Stimulated activated CD8-positive, alpha-beta memory T cell treated with anti-CD3 and anti-CD28 coated beads, Interleukin-12 subunit alpha, Interleukin-12 subunit beta, amount 100 ng/mL, for 1 hour (primary cell): ENCODE measurements at places on chromosomes 16 and 17.

GRCh38 chr17:13825526-13826040, 223.9 kb upstream of the HS3ST3A1 start:
- DNase-seq: no peak

DNA sequence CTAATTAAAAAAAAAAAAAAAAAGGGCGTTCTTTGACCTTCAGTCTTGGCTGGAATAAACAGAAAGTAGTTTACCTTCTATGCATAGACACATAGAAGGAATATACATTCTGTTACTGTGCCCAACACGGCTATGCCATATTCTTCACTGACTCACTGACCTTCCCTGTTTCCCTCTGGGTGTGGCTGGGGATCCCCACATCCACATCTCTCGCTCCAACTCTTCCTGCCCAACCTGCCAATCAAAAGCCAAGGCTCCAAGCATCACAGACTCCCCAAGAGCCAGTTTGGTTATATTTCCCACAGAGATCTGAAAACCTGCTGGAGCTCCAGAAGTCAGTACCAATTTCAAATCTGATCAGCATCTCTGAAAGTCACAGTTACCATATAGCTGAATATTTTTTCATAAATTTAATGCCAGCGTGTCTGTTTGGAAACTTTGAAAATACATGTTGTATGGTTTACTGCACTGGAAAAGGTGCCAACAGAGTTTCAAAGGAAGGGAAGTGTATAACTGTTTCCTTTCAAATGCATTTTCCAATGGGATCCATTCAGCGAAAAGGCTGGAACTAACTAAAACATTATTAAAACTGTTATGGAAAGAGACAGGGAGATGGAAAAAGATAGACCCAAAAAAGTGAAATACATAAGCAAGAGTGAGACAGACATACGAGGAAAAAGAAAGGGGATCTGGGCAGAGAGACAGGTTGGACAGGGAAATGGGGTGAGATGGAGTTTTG, 91.8 kb downstream of the SMG6 start:
- no peak for DNase-seq

DNA sequence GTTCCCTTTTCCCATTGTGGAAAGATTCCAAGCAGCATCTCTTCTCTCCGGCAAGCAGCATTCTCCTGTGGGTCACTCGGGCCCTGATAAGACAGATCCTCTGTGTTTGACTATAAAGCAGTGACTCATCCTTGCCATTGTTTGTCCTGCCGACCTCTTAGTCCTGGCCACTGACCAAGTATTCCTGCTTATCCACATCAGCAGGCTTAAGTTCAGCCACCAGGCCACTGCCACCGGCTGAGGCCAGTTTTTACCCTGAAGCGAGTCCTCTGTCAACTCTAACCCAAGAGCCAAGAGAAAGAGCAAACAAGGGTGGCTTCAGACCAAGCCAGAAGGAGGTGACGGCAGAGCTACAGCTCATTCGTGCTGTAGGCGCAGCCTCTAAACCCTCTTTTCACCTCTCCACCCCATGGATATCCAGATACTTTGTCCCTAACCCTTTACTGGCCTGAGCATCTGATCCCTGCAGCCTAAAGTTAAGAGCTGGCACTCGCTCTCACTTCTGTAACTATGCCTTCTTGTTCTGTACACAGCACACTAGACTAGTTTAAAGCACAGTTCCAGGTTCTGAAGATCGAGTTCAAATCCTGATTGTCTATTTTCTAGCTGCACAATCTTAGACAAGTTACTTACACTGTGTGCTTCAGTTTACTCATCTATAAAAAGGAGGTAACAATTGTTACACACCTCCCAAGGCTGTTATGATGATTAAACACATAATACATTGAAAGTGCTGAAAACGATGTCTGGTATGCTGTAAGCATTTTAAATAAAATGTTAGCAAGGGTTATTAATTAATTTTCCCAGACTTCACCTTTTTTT, 31.0 kb downstream of the SOX9 start:
- no peak for DNase-seq

DNA sequence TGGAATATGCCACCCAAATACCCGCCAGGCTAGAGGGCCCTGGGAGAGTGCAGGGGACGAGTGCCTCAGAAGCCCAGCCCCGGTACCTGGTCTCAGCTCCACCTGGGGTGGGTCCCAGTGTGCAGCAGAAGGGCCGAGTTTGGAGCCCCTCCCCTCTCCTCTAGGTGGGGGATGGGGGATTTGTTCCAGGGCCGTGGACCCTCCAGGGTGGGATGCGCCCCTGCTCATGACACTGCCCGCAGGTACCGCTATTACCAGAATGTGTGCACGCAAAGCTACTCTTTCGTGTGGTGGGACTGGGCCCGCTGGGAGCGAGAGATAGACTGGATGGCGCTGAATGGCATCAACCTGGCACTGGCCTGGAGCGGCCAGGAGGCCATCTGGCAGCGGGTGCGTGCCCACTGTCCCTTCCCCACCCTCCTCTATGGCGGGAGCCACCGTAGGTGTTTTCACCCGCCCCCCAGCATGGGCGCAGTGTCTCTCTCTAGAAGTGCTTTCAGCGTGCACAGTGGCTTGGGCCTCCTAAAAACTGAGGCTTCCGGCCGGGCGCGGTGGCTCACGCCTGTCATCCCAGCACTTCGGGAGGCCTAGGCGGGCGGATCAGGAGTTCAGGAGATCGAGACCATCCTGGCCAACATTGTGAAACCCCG, 1.2 kb downstream of the NAGLU start:
- no peak for DNase-seq

GRCh38 chr17:9612006-9612405, 33.3 kb upstream of the USP43 start:
- DNase-seq: no peak

- DNase-seq: no peak
These were observed 15.3 kb downstream of the SGCA start for GRCh38 chr17:50181144-50181543.

GRCh38 chr17:67489273-67489672, 112.2 kb downstream of the PITPNC1 start:
- no peak for DNase-seq

GRCh38 chr17:76451506-76451905, 1.4 kb downstream of the UBE2O start:
- DNase-seq: no peak

- no peak for DNase-seq
These were observed 276.8 kb downstream of the STX8 start for GRCh38 chr17:9298776-9299295.

DNA sequence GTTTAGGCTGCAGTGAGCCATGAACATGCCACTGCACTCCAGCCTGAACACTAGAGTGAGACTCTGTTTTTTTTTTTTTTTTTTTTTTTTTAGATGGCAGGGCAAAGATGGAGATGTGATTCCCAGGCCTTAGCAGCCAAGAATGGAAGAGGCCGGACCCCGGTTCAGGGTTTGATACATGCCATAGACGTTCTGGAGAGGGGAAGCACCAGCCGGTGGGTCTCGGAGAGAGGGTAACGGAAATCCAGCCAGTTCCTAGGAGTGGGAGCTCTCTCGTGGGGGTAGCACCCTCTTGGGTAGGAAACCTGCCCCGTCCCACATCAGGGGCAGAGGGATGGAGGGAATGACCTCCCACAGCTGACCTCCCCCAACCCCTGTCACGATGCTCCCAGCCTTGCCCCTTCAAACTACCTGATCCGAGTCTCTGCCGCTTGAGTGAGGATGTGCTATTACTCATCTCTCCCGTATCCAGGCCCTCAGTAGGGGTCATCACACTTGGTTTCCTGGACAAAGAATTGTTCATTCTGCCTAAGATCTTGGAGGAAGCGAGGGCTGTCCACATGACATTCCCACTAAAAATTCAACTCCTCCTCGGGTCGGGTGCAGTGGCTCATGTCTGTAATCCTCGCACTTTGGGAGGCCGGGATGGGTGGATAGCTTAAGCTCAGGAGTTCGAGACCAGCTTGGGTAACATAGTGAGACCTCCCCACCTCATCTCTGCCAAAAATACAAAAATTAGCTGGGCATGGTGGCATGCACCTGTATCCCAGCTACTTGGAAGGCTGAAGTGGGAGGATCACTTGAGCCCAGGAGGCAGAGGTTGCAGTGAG, 47.3 kb downstream of the MIS12 start:
- no peak for DNase-seq

DNA sequence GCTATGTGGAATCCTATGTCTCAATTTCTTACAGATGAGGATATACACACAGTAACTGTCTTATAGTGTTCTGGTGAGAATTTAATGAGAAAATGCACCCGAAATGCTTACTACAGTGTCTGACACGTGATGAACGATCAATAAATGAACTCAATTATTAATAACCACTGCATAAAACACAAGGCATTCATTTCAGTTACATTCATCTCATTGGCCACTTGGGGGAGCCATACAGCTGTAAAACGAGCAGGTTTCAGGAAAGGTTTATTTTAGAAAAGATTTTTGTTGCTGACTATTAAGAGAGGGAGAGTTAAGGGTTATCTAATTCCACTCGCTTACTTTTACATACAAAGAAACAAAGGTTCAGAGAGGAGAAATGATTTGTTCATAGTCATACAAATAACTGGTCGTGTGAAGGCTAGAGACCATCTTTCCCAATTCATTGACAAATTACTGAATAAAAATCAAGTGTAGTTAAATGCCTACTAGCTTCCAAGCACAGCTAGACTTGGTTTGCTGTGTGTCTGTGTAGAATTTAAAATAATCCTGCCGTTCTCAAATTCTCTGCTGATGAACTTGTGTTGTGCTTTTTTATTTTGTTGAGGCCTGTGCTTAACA, 160.1 kb downstream of the MAP2K4 start:
- DNase-seq: no peak

DNA sequence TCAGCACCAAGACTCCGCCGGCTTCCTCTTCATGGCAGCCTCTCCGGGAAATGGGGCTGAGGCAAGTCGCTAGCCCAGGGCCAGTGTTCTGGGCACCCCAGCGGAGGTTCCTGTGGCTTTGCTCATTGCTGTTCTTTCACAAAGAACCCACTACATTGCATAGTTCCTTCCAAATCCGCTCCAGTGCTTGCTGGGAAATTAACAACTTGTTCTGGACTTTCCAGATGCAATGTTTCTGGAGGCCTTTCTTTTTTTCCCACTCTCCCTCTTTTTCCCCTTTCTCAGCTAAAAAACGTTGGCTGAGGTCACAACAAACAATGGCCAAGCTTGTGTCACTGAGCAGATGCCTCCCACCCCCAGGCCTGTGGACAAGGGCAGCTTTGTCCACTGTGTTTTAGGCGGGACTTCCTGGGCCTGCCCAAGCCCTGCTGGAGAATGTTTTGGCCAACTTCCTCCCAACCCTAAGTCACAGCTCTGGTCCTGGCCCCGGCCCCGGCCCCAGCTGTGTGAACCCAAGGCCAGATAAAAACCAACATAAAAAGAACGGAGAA, 131.5 kb upstream of the RCVRN start:
- no peak for DNase-seq

GRCh38 chr16:65919145-65919985, 447.1 kb upstream of the CDH5 start:
- no peak for DNase-seq

- no peak for DNase-seq
These were observed 356.9 kb downstream of the C16orf95 start for GRCh38 chr16:86960266-86960665.

GRCh38 chr16:5776876-5777275, 679.3 kb upstream of the EEF2KMT start:
- no peak for DNase-seq

DNA sequence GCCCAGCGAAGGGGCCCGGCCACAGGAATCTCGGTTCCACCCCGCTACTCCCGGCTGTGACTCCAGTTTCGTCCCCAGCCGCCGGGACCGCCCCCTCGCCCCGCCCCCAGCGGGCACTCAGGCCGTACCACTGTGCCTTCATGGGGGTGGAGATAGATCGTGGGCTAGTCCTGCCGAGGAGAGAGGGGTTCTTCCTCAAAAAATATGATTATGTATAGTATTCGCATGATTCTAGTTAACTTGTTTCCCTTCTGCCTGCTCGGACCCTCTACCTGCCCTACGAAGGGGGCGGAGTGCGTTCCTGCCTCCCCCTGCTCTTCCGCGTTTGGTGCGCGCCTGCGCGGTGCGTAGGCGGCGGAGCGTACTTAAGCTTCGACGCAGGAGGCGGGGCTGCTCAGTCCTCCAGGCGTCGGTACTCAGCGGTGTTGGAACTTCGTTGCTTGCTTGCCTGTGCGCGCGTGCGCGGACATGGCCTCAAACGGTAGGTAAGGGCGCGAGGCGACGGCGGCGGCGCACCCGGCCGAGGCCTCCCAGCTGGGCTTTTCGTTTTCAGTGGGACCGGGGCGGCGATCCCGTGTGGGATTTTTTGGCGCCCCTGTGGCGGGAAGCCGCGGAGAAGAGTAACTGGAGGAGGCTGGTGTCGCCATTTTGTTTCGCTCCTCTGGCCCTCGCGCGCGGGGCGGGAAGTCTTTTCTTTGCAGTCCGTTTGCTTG, at the start of gene FUS:
FUS (plus strand) TSS at position 393 of the 713 bp plus-strand sequence; CDS start at position 469, 76 bp downstream.
- peak; percentile 88 for DNase-seq

DNA sequence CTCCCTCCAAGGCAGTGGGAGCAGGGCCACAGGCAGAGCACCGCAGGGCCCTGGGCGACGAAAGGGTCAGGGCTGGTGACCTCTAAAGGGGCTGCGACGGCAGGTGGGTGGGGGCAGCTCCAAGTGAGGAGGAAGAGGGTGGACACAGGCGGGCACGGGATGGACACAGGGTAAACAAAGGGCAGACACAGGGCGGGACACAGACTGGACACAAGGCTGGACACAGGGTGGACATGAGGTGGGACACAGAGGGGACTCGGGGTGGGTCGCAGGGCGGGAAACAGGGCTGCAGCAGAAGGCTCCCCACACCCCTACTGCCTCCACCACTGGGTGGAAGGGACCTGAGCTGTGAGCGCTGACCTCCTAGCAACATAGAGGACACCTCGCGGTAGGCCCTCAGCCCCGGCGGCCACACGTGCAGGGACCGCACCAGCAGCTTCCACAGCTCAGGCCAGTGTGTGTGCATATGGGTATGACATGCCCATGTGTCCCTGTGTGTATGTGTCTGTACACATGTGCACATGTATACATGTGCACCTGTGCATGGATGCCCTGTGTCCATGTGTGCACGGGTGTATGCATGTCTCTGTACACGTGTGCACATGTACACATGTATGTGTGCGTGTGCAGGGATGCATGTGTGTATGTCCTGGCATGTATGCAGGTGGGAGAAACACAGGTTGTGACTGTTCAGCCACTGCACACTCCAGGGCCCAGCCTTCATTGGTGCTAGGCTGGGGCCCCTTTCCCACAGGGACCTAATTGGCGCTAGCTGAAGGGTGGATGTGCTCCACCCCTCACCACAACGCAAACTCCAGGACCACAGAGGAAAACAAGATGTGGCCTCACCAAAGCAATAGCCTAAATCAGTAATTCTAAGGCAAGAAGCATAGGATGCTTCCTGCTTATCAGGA, 7.6 kb downstream of the LMF1 start:
- DNase-seq: no peak

- no peak for DNase-seq
These were observed 8.5 kb downstream of the PLA2G15 start for GRCh38 chr16:68253721-68254120.

GRCh38 chr17:33381201-33381600, 88.1 kb upstream of the ASIC2 start:
- DNase-seq: no peak

DNA sequence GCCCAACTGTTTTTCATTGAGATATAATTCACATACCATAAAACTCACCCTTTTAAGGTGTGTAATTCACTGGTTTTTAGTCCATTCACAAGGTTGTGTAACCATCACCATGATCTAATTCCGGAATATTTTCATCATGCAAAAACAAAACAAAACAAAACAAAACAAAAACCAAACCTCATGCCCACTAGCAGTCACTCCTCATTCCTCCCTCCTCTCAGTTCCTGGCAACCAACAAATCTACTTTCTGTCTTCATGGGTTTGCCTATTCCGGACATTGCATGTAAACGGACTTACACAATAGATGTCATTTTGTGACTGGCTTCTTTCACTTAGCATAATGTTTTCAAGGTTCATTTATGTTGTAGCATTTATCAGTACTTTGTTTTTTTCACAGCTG, 4.5 kb upstream of the NOD2 start:
- DNase-seq: no peak
